ENCODE measurements at places on chromosomes 1 and 21.
A peak's percentile ranks its signal among the peaks of the same experiment; 100 is the strongest.

GRCh38 chr1:97417661-97418060 lies 503.2 kb downstream of the DPYD start:
- no peak for DNase-seq

DNA sequence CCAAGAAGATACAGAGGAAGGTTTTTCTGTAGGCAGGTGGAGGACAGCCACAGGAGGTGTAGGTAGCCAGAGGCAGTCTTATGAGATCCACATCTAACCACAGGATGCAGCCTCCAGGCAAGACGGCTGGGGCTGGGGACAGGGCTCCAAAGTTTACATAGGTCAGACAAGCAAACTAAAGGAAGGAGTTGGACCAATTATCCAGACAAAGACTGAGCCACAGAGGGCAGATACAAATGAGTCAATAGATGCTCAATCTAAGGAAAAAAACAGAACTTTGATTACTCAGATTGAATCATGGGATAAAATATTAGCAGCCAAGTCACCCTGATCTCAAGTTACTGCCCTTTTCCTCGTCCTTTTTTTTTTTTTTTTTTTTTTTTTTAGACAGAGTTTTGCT lies 91.6 kb downstream of the RGS7 start:
- DNase-seq = no peak

DNA sequence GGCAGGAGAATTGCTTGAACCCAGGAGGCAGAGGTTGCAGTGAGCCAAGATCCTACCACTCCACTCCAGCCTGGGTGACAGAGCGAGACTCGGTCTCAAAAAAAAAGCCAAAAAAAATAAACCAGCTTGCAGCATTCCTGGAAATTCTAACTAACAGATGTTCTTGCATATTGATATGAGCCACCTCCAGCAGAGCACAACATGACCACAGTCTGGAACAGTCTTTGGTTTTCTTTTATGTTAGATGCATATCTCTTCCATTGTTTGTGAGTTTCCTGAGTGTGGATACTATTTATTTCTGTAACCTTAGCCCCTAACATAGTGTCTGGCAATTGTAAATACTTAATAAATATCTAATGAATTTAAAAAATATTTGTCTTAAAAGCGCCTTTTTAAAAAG lies 23.9 kb downstream of the IFNAR1 start:
- DNase-seq = no peak

- DNase-seq = no peak
Measured at GRCh38 chr1:204443260-204443619, 31.6 kb upstream of the PPP1R15B start.

GRCh38 chr1:41485605-41486004 lies 1.1 kb upstream of the EDN2 start:
- no peak for DNase-seq

DNA sequence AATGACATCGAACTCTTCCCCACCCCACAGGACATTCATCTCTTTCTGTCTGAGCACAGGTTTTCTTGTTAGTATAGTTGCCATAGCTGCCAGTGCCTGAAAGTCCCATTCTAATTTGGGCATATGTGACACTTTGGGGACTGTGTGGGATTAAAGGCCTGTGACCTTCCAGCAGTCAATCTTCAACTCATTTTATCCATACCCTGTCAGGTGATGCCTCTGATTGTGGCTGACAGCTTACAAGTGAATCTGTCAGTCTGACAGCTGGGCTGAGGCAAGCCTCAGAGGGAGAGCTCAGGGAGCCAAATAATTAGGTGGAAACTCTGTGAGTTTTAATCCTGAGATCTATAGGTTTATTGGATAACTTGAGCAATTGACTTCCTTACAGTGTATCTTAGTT lies 29.6 kb downstream of the ZCCHC17 start:
- no peak for DNase-seq

- no peak for DNase-seq
Measured at GRCh38 chr1:151314137-151314875, 12.9 kb downstream of the PI4KB start.

GRCh38 chr1:230392920-230393521 lies 33.1 kb downstream of the PGBD5 start:
- no peak for DNase-seq

- DNase-seq = no peak
Measured at GRCh38 chr1:151935894-151936602, 26.7 kb upstream of the THEM4 start.

- DNase-seq = peak; percentile 24
Measured at GRCh38 chr1:206979379-206980043, 9.3 kb upstream of the FCAMR start.

DNA sequence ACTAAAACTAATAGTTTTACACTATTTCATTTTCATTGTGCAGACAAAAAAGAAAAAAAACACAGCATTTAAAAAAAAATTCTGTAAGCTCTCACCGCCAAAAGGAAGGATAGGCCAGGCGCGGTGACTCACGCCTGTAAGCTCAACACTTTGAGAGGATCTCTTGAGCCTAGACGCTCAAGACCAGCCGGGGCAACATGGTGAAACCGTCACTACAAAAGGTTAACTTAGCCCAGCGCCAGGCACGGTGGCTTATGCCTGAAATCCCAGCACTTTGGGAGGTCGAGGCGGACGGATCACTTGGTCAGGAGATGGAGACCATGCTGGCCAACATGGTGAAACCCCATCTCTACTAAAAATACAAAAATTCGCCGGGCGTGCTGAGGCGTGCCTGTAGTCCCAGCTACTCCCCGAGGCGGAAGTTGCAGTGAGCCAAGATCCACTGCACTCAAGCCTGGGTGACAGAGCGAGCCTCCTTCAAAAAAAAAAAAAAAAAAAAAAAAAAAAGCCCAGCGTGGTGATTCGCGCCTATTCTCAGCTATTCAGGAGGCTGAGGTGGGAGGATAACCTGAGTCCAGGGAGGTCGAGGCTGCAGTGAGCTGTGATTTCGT lies 14.3 kb upstream of the SPEN start:
- DNase-seq = peak; percentile 34

DNA sequence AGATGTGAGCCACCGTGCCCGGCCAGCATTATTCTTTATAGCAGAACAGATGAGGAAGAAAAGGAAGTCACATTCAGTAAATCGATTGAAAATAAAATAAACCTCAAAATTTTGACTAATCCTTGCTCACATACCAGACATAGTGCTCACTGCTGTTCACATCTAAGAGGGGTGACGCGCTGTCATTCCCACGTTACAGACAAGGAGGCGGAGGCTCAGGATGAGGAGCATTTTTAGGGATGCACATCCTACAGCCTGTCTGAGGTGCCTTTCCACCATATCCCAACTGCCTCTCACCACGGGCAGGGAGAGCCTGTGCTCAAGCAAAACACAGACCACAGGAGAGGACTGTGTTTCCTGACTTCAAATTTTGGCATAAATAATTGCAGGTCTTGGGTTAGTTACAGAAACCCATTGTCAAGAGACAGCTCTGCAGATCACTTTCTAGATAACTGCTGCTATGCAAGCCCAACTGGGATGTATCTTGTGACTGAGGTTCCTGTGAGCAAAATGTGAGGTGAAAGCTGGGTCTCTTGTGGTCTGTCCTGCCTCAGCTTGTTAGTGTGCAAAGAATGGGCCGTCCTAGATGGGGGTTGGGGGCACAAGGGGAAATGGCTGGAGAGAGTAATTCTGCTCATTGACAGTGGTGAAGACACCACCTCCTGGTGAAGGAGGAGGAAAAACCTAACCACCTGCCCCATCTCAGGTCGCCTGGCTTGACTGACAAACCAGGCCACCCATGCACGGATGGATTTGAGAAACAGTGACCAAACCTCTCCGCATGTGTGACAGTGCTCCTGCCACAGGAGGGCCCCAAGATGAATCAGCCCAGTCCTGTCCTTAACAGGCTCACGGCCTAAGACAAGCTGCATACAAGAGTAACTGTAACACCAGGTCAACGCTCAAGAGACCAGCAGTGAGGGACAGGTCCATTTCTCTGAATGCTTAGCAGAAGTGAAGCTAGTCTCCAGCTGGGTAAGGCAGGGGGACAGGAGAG lies 8.2 kb downstream of the TNN start:
- no peak for DNase-seq

Data from NCI-H460 (cell line).